ENCODE measurements at places on chromosomes 3 and 15.

DNA sequence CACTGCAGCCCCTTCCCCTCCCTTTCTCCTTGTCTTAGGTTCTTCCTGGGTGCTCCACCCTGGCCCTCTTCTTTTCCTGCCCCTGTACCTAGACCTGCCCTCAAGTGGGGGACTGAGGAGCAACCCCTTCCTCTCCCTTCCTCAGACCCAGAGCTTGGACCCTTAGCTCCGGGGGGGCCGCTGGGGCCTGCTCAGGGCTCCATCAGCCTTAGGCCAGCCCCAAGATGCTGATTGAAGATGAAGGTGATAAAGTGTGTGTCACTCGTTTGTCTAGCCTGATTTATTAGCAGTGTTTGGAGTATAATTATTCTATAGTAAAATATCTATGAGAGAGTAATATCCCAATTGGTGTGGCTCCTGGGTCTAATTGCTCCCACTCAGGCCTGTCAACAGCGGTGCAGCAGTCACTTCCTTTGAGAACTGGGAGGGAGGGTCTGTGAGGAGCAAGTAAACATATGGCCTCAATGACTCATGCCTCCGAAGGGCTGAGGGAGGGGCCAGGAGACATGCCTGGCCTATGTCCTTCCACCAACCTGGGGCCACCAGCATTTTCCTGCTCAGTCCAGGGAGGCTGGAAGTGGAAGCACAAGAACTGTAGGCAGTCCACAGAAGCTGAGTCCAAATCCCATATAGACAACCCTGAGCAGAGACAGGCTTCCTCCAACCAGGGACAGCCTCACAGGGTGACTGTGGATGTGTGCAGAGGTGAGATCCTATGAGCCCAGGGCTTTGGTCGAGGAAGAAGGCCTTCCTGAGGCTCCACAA is 123.2 kb downstream of the DNAJB8 start:
- DNase-seq = no peak

DNA sequence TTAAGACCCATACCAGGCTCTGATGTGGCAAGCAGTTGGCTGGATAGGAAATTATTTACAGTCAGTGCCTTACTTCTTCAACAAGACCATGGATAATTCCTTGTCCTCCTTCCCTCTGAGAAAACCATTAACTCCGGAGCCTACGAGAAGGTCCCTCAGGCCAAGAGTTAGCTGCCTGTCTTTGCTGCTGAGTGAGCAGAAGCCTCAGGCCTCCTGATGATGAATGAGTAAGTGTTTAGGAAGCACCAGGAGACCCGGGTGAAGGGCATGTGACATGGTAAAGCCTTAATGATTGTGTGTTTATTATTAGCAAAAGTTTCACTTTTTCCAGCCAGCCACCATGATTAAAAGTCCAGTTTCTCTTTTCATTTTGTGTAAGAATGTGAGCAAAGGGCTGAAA is 174.9 kb upstream of the TOPAZ1 start:
- DNase-seq = no peak

GRCh38 chr3:21220944-21221343 is 530.1 kb downstream of the ZNF385D start:
- DNase-seq = no peak

- no peak for DNase-seq
Measured at GRCh38 chr3:187750513-187751123, 5.3 kb upstream of the BCL6 start.

- DNase-seq = no peak
Measured at GRCh38 chr15:68463444-68463843, 31.5 kb upstream of the ITGA11 start.

DNA sequence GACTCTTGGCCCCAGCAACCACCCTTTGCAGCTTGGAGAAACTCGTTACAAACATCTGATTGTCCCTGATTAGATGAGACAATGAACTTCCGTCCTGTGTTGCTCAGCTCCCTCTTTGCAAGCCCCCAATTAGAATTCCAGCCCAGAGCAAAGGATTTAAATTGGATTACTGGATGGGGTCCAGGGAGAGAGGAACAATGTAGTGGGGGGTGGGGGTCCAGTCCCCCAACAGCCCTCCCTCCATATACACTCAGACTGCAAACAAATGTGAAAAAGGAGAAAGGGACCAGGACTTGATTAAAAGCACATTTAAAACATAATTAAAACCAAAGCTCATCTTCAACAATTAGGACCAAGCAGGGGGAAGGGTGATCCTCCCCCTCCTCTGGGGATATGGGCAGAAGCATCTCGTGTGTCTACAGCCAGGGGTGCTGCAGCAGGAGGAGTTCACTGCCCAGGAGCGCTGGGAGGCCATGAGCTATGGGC is 71.7 kb upstream of the TMEM115 start:
- no peak for DNase-seq

DNA sequence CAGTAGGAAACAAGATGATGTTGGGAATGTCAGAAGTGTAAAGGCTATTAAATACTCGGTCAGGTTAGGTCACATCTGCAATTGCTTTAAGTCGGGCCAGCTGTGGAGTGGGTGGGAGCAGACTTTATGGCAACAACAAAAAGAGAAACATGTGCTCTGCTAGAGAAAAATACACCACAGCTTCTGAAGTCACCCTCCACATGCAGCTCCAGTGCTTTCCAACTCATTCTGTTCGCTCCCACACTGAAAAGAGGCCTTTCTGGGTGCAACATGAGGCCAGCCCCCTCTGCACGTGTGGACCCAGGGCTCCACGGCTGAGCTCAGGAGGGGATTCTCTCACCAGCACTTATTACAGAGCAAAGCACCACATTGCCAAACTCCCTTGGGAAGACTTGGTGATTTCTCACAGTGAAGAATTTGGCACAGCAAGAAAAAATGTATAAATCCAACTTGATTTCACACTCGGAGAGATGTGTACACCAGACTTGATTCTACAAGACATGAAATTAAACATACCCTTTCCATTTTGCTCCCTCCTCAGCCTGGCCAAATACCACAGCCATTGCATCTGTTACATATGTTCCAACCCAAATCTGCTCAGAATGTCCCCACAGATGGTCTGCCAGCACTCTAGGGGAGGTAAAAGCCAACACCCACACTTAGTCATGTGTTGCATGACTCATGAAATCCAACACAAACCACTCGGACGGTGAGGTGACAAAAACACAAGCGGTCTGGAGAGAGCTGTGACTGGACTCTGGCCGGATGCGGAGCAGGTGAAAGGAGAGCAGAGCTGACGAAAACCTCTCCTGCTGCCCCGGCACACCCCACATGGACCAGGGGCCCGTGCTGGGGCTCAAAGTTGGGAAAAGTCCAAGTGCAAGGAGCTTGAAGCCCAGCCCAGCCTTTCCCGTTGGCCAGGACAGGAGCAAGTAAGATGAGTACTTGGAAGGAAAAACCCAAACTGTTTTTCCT is 74.6 kb downstream of the ITGB5 start:
- DNase-seq = peak; percentile 17
